Large intestine (tissue), 12 donors: ENCODE measurements at places on chromosomes 3 and 15.

GRCh38 chr15:29062179-29062591 is 176.4 kb downstream of the APBA2 start:
- DNase-seq, result no peak

DNA sequence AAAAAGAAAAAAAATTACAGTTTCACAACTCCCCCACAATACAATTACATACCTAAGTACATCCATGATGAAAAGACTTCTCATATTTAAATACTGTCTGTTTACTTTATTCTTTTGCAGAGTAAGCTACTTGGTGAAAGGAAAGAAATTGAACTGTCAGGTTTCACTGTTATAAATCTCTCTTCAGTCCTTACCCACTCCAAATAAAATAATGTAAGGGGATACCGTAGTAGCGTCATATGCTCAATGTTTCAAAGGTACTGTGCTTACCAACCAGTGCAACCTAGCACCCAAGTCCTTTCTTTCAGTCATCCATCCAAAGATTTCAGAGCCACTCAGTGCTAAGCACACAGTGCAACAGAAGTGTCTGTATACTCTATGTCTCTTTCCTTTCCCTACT is 13.4 kb downstream of the GSK3B start:
- DNase-seq, result no peak

DNA sequence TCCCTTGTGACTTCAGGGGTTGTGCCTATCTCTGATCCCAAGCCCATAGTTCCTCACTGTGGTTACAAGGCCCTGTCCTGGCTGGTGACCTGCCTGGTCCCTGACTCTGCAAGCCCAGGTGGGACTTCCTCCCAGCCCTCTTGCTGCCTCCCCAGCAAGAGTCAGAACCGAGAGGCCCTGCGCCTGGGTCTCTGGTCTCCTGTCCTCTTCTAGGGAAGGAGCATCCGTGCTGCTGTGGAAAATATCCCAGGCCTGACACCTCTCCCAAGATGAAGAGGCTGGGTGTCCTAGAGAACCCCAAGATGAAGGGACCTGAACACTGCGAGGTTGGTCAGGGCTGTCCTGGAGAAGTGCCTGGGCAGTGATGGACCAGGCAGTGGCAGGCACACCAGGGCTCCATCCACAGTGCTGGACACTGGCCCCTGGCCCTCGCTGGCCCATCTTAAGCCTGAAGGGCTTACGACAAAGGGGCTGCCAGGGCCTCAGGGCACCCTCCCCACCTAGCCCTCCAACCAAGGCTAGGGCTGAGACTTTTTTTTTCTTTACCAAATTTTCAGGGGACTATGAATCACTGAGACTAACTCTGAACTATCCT is 32.7 kb downstream of the PTH1R start:
- no peak for DNase-seq

- no peak for DNase-seq
Measured at GRCh38 chr15:69891070-69891536, 206.6 kb downstream of the TLE3 start.

- no peak for DNase-seq
Measured at GRCh38 chr3:128316481-128316891, 150.2 kb downstream of the DNAJB8 start.

DNA sequence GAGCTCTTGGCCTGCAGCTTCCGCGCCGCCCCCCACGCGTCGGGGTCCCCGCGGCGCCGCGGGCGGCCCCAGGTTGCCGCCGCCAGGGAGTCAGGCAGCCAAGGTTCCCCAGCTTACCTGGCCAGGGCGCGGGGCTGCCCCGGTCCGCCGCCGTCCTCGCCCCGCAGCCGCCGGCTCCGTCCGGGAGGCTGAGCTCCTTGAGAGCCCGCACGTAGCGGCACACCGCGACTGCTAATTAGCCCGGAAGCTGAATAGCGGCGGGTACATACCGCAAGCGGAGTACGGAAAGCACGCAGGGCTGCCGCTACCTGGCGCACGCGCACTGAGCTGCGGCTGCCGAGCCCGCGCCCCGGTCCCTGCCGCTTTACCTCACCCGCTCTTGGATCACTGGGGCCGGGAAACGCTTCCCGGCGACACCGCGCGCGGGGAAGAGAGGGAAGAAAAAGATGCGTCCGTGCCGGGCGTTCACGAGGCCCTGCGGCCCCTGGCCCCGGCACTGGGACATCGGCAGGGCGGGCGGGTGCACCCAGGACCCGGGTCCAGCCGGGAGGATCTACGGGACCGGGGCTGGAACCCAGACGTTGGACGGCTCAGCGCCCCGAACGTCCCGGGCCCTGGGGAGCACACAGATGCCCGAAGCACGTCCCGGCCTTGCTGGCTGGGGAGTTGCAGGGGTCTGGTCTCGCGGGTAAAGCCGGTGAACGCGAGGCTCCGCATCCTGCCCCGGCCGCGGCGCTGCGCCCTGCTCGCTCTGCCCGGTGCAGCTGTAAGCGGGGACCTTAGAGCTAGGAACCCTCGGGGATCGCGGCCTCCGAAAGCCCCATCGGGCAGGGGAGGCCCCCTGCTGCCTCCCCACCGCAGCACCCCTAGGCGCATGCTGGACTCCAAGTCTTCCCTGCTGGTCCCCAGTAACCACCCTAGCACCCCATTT is at the start of gene GOLGA8B:
GOLGA8B (minus strand) TSS at position 253 of the 931 bp plus-strand sequence. CDS start 47,739 bp downstream, outside the sequence.
- DNase-seq, result peak; percentile 61

DNA sequence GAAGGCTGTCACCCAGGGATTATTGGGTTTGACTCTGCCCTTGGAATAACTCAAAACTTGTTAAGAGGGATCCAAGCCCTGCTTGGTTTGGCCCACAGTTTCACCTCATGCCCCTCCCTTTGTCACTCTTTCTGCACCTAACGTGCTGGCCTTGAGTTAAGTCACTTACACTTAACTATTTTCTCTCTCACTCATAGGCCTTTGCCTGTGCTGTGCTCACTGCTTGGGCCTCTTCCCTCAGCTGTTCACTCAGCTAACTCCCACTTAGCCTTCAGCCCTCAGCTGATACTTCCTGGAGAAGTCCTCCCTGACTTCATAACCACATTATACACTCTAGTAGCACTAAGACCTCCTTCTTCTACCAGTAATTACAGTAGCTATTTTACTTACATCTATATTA is 133.3 kb downstream of the CMSS1 start:
- no peak for DNase-seq

DNA sequence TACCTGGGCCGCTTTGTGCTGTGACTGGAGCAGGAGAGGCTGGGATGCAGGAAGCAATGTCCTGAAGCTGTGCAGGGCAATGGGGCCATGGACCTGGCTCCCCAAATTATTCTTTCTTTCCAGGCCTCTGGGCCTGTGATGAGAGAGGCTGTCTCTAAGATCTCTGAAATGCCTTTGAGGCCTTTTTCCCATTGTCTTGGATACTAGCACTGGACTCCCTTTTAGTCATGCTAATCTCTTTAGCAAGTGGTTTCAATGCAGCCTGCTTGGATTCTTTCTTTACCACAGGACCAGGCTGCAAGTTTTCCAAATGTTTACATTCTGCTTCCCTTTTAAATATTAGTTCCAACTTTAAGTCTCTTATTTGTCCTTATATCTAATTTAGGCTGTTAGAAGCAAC is 64.8 kb upstream of the SGO1 start:
- DNase-seq, result no peak

- no peak for DNase-seq
Measured at GRCh38 chr3:38054499-38055001, 15.5 kb downstream of the DLEC1 start.

DNA sequence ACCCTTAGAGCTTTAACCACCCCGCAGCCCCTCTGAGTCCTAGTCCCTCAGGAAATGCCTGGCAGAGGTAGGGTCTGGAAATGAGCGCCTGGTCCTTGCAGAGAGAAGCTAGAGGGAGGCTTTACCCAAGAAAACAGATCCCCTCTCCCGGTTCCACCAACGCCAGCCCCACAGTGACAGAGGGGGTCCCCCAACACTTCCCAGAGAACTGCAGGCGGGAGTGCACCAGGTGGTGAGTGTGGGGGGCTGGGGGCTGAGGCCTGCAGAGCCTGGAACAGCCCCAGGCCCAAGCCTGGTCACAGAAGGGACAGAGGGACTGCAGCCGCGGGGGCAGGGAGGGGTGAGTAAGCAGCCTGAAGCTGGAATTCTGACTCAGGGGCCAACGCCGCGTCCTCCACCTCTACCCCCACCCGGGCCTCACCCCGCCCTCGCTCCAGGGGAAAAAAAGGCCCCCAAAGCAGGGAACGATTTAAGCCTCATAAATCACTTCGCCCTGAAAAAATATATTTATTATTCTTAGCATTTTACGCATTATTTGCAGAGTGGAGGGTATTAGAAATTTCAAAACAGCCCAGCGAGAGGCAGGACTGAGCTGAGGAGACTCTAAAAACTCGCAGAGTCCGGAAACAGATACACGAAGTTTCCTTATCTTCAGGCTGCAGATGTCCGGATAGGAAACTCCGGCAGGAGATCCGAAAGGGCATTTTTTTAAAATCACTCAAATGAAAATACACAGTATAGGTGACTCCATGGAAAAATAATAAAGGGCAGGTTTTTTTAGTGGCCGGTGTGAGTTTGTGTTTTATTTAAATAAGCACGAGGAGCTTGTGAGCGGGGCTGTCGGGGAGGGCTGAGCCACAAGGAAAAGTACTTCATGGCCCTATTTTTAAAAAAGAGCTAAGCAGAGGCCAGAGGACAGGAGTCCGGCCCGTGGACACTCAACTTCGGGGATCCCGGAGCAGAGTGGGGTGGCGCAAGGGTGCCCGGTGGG is 10.0 kb downstream of the GATA2 start:
- DNase-seq, result peak; percentile 15

DNA sequence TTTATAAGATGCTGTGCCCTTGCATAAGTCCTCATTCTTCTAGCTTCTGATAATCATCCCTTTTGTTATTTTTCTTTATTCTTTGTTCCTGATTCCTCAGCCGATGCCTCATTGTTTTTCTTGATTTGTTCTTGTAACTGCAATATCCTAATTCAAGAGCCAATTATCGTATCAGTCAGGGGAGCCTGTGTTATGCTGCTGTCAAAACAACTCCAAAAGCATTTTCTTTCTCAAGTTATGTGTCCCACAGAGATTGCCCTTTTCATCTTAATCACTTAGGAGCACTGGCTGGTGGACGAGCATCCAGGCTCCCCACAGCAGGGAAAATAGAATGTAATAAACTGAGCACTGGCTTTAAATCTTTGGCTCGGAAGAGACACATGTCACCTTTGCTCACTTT is 207.3 kb downstream of the CHL1 start:
- no peak for DNase-seq

- no peak for DNase-seq
Measured at GRCh38 chr3:166522017-166522416, 684.8 kb upstream of the BCHE start.

GRCh38 chr15:62058327-62059028 is 1.8 kb downstream of the VPS13C start:
- no peak for DNase-seq

GRCh38 chr3:11558002-11558401 is 85.7 kb downstream of the VGLL4 start:
- DNase-seq, result no peak

DNA sequence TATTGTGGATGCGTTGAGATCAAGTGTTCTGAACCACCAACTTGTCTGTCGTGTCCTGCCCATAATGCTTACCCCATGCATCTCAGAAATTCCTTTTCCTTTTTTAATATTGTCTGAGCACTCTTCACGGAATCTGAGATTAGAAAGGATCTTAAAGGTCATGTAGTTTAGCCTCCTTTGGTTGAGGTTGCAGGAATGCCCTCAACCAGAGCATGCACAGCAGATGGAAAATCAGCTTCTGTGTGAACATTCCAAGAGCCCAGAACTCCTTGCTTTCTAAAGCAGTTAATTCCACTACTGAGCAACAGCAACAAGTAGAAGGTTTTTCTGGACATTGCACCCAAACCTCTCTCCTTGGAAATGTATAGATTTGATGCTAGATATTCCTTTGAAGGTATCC is 153.7 kb downstream of the TPRG1 start:
- no peak for DNase-seq

DNA sequence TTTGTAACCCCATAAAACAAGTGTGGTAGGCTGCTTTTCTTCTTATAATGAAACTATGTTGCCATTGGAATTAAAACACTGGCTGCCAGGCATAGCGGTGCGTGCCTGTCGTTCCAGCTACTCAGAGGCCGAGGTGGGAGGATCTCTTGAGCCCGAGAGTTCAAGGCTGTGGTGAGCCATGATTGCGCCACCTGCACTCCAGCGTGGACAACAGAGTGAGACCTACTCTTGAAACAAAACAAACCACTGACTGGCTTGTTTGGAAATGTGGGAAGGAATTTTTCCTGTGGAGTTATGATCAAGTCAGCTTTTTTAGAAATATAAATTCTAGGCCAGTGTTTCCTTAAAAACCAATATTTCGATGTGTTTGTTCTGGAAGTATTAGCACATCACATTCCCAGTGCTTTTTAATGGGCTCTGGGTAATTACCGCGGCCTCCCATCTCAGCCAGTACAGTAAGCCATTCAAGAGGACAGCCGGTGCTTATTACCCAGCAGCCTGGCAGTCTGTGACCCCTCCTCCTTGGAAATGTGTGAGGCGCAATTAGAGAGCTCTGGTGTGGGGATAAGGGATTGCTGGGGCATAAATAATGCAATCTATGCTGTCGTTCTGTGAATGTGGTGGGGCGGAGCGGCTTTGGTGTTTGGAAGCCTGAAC is 58.3 kb upstream of the TRAK1 start:
- DNase-seq, result no peak

GRCh38 chr3:12643010-12643380 is 20.9 kb downstream of the RAF1 start:
- DNase-seq, result no peak

DNA sequence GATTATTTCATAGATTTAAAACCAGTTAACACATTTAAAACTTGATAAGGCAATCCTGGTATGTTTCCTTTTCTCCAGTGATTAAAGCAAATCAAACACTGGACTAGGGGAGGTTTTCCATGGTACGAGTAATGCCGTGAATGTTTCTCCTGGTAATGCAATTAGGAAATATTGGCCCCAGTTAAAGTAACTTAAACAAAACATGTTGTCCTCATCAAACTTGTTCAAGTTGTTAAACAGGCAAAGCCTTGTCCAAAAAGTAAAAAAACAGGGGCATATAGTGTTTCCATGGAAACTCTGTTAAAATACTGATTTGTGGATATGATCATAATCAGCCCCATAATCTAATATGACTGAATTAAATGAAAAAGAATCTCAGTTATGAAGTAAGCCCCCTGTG is 13.1 kb upstream of the LRTM1 start:
- no peak for DNase-seq
